ELF-1 (cell line): ENCODE measurements at places on chromosomes 4 and X.

GRCh38 chr4:54473798-54474197, 184.0 kb upstream of the KIT start:
- DNase-seq: no peak

DNA sequence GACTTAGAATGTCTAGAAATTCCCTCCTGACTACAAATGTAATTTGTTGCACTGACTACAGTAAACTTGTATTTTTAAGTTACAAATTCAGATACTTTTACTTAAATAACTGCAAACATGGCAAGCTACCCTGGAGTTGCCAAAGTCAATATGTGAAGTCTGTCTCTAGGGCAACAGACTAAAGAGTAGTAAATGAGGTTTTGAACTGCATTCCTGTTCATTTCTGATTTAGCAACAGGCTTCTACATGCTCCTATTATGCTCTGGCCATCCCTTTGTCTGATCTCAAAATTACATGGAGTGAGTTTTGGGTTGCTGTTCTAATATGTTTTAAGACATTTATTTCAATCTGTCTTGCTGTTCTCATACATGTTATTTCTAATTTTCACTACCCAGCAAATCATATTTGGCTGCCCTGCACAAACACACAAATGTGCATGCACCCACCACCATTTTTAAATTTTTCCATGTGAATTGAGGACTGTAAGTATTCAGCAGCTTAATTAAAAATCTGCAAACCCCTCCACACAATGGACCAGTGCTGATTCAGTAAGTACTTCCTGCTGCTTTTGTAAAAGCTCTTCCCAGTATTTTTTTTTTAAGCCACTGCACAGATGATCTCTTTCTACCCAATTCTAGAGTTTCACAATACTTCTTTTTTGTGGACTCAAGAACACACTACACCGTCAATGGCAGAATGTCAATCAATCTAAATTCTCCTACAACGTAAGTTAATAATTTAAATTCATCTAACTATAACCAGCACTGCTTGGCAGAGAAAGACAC, 26.7 kb downstream of the SH3RF1 start:
- no peak for DNase-seq

- no peak for DNase-seq
Measured at GRCh38 chr4:30882995-30883675, 163.0 kb downstream of the PCDH7 start.

DNA sequence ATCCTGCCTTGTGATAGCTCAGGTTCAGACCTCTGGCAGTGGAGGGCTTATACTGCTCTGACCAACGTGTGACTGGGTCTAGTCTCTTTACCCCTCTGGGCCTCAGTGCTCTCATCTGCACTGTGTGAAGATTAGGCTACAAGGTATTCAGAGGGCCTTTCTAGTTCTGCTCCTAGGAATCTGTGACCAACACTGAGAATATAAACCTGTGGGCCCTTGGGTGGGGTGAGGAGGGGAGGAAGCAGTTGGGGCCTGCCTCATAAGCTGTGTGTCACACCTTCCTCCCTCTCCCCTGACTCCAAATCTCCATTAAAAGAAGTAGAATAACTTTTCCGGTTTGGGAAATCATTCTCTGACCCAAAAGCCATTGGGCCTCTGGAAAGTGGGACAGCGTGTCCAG, 66.3 kb upstream of the MSN start:
- DNase-seq: no peak

- DNase-seq: no peak
Measured at GRCh38 chr4:156242390-156242789, 288.7 kb upstream of the CTSO start.

- no peak for DNase-seq
Measured at GRCh38 chr4:19324184-19324583, 927.5 kb upstream of the SLIT2 start.

- DNase-seq: no peak
Measured at GRCh38 chrX:22538580-22538979, 265.9 kb downstream of the CBLL2 start.
